ENCODE measurements at places on chromosomes 2 and 18.

DNA sequence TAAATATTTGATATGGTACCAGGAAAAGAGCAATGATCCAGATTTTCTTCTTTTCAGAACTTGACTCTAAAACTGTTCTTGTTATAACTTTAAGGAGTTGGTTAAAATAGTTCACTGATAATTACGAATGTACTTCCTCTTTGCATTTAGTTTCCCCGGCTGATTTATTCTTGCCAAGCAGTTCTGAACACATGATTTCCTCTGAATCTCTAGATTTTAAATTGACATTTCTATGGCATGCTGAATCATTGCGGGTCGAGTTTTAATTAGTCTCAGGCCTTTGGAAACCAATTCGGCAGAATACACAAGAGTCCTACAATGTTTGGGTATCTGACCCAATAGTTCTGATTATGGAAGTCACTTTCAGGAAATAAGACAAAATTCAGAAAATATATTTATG, 37.3 kb upstream of the DNAH7 start:
- no peak for DNase-seq

DNA sequence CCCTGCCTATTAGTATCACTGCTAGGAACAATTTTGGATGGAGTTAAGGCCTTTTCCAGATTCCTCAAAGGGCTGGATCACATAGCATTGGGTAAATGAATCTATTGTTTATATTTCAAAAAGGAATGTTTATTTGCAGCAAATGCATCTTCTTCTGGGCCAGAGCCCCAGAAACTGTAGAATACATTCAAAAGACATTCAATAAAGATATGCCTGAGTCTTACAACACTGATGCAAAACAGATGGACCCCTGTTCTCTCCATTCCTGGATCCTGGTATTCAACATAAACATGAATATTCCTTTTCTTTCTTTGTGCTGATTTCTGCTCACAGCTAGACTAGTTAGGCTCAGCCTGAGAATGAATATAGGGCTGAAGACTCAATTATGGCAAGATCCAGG, 227.2 kb upstream of the KLHL29 start:
- DNase-seq: no peak

GRCh38 chr2:211671977-211672376, 866.6 kb downstream of the ERBB4 start:
- DNase-seq: no peak

GRCh38 chr2:160373666-160374065, 119.9 kb downstream of the RBMS1 start:
- no peak for DNase-seq

- no peak for DNase-seq
Observed at GRCh38 chr2:4561196-4561595, 857.8 kb downstream of the DCDC2C start.

GRCh38 chr2:240789501-240790369, 30.3 kb downstream of the KIF1A start:
- DNase-seq: no peak

- no peak for DNase-seq
Observed at GRCh38 chr2:113183703-113184102, 9.9 kb downstream of the PSD4 start.

DNA sequence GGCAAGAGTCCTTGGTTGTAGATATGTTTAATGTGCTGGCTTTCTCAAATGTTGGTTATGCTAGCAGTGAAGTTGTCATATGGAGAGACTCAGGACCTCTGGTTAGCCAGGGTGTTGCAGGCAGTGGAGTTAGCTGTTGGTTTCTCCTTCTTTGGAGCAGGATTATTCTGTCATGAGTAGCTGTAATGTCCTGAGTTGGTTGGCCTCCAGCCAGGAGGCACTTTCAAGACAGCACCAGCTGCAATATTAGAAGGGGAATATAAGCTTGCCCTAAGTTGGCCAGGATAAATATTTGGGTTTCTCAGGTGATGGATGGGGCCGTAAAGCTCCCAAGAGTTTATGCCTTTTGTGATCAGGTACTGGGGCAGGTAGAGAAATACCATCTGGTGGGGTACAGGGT, 65.5 kb downstream of the MSTN start:
- DNase-seq: no peak

DNA sequence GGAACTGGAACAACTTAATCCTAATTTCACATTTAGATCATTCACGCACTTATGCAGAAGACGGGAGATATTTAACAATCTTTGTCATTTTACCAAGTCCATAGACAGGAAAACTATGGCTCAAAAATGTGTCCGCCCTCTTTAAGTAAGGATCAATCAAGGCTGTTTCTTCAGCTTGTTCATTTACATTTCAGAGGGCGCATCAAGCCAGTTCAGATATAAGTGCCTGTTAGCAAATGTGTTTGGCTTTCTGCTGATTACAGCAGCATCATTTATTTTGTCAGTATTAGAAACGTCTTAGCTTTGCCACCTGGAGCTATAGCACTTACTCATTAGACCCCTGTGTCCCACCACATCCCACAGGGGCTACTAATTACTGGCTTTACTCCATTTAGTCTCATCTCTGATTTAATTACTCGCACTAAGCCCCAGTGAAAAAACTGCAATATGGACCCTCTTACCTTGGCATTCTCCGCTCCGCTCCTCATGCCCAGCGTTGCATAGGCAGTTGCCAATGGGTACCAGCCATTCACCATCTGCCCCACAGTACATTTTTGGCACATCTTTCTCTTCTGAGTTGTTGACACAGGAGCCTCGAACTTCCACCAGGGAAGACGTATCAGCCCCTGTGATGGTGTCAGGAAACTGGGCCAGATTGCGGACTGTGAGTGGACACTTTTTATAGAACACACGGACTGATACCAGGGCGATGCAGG, 8.7 kb downstream of the EPHA4 start:
- no peak for DNase-seq

- no peak for DNase-seq
Observed at GRCh38 chr18:59657012-59657411, 40.2 kb downstream of the CCBE1 start.

DNA sequence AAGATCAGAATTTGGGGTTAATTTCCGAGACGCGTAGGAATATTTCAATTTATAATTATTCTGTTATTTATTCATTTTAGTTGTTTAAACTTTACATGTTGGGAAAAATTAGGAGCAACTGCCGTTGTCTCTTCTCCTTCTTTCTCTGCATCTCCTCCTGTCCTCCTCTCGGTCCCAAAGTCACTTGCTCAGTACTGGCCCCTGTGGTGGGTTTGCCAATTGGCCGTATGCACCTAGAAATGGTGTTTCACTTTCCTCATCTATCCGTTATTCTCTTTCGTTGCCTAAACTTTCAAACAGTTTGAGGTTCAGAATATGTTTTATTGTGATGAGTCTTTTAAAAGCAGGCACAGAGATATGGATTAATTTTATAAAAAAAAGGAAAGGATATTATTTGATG, 517.9 kb downstream of the PLCL1 start:
- DNase-seq: no peak

- no peak for DNase-seq
Observed at GRCh38 chr2:73130790-73131189, 18.0 kb upstream of the RAB11FIP5 start.

DNA sequence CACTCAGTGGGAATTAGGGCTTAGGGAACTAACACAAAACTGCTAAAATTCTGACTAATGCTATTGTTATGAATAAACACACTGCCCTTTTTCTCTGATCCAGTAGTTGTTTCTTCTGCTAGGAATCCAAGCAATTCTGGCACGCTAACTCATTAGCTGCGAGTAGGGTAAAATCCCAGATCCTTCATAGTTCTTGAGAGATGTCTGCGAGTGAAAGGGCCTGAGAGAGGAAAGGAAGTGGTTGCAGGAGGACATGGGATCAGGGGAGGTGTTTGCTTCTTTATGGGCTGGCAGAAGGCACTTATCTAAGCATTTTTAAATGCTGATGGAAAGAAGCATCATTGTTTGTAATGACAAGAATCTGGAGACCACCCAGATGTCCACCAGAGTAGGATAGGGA, 9.4 kb downstream of the MAP3K19 start:
- no peak for DNase-seq

DNA sequence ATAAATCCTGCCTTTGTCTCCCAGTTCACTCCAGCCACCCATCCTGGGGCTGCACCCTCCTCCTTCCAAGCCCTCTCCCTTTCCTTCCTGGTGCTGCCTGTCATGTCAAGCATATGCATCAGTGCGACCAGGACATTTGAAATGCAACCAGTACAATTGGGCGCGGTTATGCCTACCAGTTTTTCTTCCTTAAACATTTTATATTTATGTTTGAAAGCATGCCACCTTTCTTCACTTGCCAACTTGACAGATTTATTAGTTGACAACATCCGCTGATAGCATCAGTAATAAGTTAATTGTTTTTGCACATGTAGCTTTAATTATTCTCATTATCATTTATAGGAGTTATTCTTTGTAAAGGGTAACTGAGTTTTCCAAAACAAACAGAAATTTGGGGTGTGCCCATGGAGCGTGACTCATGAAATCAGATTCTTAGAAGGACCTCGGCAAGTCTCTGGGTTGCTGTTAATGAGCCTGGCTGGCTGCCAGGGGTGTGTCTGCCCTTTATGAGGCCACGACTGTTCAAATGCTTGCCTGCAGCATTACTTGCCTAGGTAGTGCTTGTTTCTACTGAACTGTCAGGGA, 32.8 kb upstream of the IL1B start:
- no peak for DNase-seq

GRCh38 chr2:150449856-150450255, 37.6 kb downstream of the RND3 start:
- no peak for DNase-seq

DNA sequence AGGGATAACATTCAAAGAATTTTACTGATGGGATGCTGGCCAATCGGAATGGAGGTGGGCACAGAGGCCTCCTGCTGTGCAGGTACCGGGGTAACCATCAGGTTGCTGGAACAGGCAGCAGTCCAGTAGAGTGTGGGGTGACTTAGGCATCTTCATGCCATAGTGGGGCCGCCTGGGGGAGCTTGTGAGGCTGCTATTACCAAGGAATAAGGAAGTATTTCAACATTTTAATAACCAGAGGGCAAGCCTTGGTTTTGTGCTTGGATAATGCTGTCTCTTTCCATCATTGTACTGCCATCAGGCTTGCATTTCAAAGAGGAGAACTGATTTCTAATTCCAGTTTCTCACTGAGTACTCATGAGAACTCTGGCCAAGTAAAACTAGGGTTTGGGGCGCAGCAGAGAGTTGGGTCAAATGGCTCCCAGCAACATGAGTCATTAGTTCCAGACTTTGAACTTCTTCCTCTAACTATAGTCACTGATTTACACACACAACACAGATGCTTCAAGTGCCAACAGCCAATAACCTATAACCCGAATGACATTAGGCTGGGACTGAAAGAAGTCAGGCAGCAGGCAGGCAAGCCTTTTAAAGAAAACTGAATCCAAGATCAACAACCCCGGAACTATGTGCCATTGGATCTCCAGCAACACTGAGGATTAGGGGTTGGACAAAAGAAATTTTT, 56.1 kb upstream of the FHL2 start:
- DNase-seq: no peak

DNA sequence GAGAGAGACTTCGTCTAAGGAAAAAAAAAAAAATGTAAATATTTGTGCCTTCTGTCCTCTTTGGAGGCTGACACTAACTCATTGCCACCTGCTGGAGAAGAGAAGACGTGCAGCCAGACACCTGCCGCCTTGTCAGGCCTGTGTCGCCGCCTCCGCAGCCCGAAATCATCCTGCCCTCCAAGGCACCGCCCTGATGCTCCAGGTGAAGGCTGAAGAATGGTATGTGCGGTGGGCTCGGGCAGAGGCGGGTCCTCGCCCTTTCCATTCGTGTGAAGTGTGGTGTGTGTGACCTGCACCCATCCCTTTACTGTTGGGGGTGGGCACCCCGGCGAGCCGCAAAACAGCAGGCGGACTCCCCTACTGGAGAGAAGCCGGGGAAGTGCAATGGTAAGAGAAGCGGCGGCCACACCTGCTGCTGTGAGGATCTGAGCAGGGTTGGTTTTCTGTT, 60.4 kb downstream of the FAM161A start:
- peak; percentile 70 for DNase-seq

DNA sequence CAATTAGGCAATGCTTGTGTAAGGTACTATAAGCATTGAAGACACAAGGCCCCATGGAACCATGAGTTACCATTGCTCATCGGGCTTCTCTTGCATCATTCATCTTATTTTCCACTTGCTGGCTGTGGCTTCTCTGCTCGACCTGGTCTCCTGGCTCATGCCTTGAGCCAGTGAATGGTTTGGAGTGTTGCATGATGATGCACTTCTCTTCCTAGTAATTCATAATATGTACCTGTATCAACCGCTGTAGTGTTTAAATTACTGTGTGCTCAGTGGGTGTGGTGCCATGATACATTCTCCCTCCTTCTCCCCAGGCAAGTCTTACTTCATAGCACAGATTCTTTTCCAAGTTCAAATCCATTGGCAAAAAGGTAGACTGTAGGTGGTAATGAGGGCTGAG, 66.8 kb downstream of the ABCA12 start:
- DNase-seq: no peak

DNA sequence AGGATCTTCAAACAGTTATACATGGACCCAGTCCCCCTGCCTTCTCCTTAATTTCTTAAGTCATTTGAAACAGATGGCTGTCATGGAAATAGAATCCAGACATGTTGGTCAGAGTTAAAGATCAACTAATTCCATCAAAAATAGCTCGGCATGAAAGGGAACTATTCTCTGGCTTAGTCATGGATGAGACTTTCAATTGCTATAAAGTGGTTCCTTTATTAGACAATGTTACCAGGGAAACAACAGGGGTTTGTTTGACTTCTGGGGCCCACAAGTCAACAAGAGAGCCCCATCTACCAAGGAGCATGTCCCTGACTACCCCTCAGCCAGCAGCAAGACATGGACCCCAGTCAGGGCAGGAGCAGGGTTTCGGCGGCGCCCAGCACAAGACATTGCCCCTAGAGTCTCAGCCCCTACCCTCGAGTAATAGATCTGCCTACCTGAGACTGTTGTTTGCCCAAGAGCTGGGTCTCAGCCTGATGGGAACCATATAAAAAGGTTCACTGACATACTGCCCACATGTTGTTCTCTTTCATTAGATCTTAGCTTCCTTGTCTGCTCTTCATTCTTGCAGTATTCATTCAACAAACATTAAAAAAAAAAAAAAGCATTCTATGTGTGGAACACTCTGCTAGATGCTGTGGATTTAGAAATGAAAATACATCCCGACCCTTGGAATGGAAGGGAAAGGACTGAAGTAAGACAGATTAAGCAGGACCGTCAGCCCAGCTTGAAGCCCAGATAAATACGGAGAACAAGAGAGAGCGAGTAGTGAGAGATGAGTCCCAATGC, 4.6 kb downstream of the TTR start:
- no peak for DNase-seq
